ENCODE measurements at places on chromosomes 3 and 15.

GRCh38 chr3:123143669-123144411, 57.9 kb upstream of the SEC22A start:
- DNase-seq, result no peak

GRCh38 chr3:197003461-197004385, 25.9 kb downstream of the MELTF start:
- DNase-seq, result no peak

DNA sequence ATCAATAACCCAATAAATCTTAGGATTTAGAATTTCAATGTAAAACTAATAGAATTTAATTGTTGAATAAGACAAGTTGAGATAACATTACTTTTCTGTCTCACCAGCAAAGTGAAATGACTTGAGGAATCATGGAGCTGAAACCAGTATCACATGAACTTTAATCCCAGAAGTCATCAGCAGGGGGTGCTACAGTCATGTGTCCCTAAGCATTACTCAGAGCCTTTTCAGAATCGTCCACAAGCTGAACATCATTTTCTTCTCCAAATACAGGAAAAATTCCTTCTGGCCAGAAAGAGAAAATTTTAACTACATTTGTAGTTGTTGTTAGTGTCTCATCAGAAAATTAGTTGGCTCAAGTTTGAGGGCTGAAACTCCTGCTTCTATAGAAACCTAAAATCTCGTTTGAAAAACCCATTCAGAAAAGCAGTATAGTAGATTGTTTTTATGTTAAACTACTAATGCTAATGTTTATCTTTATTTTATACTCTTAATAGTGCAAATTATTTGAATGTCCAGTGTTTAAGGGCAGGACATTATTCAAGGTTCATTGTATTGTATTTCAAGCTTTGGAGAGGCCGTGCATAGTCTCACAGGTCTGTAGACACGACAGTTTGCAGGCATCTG, 384.1 kb downstream of the PLOD2 start:
- no peak for DNase-seq

- DNase-seq, result no peak
Observed at GRCh38 chr3:177673112-177673914, 476.0 kb upstream of the TBL1XR1 start.

DNA sequence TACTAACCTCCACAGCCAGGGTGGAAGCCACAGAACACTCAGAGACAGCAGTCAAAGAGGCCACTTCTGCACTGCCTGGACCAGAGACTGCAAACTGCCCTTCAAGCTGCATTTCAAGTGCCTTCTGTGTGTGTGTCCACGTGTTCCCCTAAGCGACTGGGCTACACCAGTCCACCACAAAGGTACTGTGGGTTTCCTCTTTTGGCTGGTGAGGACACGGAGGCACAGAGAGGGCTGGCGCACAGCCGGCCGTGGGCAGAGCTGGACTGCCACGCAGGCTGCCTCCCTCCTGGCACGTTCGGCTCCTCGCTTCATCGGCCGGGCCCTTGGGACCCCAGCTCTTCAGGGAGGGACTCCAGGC, 60.9 kb downstream of the MGLL start:
- DNase-seq, result no peak

- DNase-seq, result no peak
Observed at GRCh38 chr15:58569455-58569854, 137.7 kb downstream of the LIPC start.

GRCh38 chr15:99361545-99362185, 110.4 kb downstream of the LRRC28 start:
- DNase-seq, result no peak

GRCh38 chr3:74149466-74149865, 465.0 kb downstream of the CNTN3 start:
- no peak for DNase-seq
